ENCODE measurements at places on chromosomes 1 and 21.

GRCh38 chr1:54791880-54792522 is 9.1 kb downstream of the TTC22 start:
- peak; percentile 51 for DNase-seq

DNA sequence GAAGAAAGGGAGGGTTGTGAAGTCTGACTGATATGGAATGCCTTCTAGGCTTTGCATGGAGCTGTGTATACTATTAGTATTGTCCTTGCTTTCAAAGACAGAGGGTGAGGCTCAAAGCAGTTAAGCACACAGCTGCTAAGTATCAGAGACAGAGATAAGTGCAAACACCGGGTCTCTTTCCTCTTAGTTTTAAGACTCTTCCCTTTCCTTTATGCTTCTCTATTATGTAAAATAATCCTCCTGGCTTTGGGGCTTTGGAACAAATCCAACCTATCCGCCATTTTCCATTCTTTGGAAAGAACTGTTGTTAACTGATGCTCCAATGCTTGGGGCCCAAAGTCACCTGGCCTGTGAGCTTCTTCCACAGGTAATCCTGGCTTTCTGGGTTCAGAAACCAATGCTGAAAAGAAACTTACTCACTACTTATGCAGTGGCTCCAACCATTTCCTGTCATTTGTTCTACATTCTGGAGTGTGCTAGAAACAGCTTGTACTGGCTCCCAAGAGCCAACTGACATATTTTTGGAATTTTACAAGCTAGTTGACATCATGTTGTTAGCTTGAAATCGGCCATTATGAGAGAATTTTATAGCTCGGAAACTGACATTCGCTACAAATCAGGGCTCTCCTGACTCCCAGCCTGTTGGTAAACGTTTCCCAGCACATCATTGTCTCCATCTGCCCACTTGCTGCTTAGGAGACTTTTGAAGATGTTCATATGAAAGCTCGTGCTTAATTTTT is 67.5 kb downstream of the DNTTIP2 start:
- DNase-seq, result peak; percentile 36

DNA sequence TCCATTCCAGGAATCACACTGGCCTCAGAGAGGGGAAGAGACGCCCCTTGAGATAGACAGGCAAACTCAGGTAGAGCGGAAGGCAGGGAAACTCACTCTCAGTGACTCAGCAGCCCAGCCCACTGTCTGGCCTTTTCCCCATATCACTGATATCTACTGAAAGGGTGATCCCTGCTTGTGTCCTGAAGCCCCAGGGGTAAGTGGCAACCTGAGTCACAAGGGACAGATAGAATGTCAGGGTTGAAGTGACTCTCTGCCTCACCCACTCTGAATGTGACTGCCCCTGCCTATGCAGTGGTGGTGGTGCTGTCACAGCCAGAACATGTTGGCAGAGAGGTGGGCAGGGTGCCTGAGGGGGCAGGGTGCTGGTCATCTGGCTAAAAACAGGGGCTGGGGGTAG is 157.5 kb upstream of the FGGY start:
- DNase-seq, result peak; percentile 59

GRCh38 chr1:87785386-87785785 is 456.7 kb downstream of the LMO4 start:
- no peak for DNase-seq

DNA sequence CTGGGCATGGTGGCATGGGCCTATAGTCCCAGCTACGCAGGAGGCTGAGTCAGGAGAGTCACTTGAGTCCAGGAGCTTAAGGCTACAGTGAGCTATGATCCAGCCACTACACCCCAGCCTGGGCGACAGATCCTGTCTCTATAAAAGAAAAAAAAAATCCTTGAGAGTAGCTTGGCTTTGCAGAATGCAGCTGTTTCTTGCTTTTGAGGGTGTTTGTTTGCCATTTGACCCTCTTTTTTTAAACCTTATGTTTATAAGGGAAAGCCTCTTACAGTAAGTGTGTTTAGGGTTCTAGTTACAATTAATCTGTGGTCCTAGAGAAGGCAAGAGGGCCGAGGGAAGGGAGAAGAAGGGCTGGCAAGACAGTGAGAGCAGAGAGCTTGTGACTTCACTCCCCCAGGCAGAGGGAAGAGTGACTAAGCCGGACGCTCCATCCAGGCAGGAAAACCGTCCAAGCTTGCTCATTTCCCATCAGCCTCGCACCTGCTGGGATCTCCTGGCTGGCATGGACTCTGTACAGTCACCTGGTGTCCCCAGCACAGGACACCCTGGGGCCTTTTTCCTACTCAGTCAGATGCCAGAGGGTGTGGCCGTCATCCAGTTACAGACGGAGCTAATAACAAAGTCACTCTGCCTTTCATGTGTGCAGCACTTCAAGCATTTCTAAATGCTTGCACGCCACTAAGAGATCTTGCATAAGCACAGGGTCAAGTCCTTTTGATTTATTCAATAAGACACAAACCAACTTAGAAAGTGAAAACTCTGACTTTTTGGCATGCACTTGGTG is 55.5 kb upstream of the PSEN2 start:
- DNase-seq, result peak; percentile 99

GRCh38 chr1:39258146-39258924 is 53.8 kb downstream of the MACF1 start:
- DNase-seq, result peak; percentile 64

DNA sequence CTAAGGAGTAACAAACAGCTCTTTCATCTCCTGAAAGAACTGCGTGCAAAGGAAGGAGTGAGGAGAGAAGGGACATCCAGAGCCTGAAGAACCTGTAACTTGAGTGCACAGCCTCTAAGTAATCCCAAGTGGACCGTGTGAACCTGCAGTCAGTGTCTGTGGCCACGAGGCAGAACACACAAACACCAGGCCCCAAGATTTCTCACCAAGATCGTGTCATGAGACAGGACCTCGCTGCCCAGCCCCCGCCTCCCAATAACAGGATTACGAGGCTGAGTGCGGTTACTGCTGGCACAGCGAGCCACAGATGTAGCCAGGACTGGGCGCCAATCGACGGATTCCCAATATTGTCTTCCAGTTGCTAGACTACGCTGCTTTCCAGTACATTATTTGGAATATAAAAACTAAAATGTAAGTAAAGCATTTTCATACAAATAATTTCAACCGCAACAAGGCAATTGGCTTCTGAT is 101.3 kb upstream of the SLC25A33 start:
- peak; percentile 48 for DNase-seq

GRCh38 chr1:9853249-9853595 is 29.5 kb upstream of the CLSTN1 start:
- DNase-seq, result no peak
